ENCODE measurements at places on chromosomes 3 and 15.

GRCh38 chr3:81249540-81250029, 511.9 kb downstream of the GBE1 start:
- no peak for DNase-seq

- no peak for DNase-seq
Observed at GRCh38 chr3:66997560-66998112, 471 bp upstream of the KBTBD8 start.

GRCh38 chr3:127395663-127396355, 108.0 kb upstream of the PRR20G start:
- no peak for DNase-seq

GRCh38 chr15:40511093-40511471, 40.3 kb downstream of the CHST14 start:
- DNase-seq, result no peak

DNA sequence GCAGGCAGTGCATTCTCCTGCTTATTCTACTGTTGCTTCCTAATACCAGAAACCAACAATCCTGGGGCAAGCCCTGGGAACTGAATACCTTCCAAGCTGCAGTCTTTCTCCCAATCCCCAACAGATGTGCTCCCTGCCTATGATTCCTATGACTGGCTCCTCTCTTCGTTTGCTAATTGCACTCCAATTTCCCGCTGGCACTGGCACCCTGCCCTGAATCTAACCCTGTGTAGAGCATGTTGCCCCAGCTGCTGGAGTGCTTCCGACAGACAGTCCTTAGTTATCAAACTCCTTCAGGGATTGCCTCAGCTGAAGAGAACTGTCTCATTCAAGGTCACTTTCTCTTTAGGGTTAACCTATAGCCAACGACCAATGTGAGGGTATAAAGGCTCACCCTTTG, 214.1 kb downstream of the NECTIN3 start:
- DNase-seq, result no peak

- peak; percentile 38 for DNase-seq
Observed at GRCh38 chr3:15331606-15332404, 581 bp downstream of the SH3BP5 start.

DNA sequence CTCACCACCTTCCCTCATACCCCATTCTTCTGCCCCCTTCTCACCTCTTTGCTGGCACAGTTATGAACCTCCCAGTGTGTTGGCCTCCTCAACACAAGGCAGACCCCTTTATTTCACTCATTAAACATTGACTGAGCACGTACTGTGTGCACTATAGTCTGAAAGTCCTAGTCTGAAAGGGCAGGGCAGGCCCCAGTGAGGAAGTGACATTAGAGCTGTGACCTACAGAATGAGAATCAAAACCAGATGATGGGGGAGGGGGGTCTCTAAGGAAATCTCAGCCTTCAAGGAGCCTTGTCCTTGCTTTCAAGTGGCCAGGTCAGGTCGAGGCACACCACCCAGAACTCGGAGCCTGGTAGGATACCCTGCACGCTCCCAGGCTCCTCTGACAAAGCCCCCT, 3.5 kb downstream of the SLC28A1 start:
- no peak for DNase-seq

GRCh38 chr3:154307363-154307762, 16.9 kb downstream of the DHX36 start:
- DNase-seq, result no peak

GRCh38 chr3:149197669-149198068, 24.0 kb downstream of the CP start:
- DNase-seq, result peak; percentile 17

GRCh38 chr3:112095731-112096130, 9.5 kb downstream of the C3orf52 start:
- no peak for DNase-seq

DNA sequence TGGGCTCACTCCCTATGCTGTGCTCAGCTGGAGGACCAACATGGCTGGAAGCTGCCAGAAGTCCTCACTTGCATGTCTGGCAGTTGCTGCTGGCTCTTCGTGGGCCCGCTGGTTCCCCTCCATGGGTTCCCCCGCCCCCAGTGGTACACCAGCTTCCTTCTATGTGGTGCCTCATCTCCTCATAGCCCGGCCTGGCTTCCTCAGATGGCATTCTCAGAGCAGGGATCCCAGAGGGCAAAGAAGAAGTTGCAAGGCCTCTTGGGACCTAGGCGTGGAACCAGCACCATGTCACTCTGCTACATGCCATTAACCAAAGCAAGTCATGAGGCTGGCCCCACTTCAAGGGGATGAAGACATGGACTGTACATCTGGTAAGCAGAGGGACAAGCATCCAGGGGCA, 2.9 kb upstream of the CFAP92 start:
- DNase-seq, result no peak

All from nephron progenitor cell (in vitro differentiated cells).